K562 (cell line): ENCODE measurements at places on chromosomes 4 and X. TPM values are rescaled to one million over a fixed set of nuclear protein-coding genes. Genes with fewer than 3 reads are reported as not detected.
A peak's percentile ranks its signal among the peaks of the same experiment; 100 is the strongest.

GRCh38 chr4:8435656-8436121 is 4.8 kb downstream of the ACOX3 start:
- DNase-seq, result no peak

GRCh38 chrX:47143894-47144625 is 442 bp downstream of the NDUFB11 start:
- DNase-seq, result peak; percentile 56

- DNase-seq, result no peak
Observed at GRCh38 chrX:134761788-134762187, 103.5 kb upstream of the PLAC1 start.

GRCh38 chr4:187547316-187547715 is 448.3 kb upstream of the ZFP42 start:
- no peak for DNase-seq

- no peak for DNase-seq
Observed at GRCh38 chrX:56766554-56767347, 37.7 kb downstream of the NBDY start.

DNA sequence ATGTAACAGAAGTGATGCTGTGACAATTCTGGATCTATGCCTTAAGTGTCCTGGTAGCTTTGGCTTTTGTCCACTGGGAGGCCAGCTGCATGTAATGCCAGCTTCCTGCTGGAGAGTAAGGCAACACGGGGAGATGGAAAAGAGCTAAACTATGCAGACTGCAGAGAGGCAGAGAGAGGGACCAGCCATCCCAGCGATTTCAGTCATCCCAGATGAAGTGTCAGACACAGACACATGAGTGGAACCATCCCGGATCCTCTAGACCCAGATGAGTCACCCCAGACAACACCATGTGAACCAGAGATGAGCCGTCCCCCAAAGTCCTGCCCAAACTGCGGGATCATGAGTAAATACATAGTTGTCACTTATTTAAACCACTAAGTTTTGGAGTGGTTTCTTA is 14.6 kb downstream of the SRPX start:
- DNase-seq, result no peak

- DNase-seq, result no peak
Observed at GRCh38 chr4:38923746-38924145, 56.1 kb downstream of the FAM114A1 start.

GRCh38 chrX:50372966-50373365 is 97.7 kb downstream of the DGKK start:
- DNase-seq, result no peak

DNA sequence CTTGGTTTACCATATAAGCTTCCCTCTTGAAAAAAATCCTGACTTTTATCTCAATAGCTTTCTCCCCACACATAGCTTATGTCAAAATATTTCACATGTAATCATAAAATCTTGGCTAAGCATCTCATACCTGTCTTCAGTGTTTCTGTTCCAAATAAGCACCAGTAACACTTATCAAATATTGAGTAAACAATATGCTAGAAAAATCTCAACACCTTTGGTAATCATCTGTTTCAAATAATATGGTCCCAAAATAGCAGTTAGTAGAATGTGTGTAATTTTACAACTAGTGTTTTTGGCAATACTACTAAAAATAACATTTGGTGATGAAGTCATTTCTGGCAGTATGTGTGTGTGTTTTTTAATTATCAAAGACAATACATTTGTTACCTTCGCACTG is 2138.2 kb downstream of the PCDH7 start:
- DNase-seq, result no peak

DNA sequence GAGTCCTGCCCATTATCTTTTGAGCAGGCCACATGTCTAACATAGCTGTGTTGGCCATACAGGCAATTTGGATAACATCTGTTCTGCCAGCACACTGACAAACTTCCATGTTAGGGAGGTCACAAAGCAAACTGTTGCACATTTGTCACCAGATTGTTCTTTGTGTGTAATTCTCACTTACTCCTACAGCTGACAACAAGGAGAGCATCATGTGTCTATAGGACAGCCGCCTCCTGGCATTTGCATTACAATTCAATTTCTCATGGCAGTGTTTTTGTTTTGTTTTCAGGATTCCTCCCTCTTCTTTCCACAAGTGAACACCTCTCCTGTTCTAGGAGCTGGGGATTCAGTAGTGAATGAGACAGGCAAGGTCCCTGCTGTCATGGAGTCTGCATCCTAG is 94.3 kb upstream of the LEF1 start:
- no peak for DNase-seq

GRCh38 chr4:100466501-100466900 is 51.3 kb downstream of the EMCN start:
- DNase-seq, result no peak

DNA sequence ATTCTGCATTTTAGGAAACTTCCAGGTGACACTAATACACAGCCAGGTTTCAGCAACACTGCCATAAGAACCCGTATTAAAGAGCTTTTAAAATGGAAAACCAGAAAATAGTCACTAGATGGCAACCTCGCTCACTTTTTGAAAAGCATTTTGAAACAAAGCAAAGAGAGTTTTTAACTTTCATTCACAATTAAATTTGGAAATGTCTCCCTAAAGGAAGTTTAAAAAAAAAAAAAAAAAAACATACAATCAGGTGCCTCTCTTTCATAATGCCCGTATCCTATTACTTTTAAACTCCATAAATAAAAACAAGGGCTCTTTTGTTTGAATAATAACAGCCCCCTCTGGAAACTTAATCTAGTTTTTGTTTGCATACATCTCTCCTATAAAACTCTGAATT is 20.3 kb downstream of the MEPE start:
- DNase-seq, result peak; percentile 19

DNA sequence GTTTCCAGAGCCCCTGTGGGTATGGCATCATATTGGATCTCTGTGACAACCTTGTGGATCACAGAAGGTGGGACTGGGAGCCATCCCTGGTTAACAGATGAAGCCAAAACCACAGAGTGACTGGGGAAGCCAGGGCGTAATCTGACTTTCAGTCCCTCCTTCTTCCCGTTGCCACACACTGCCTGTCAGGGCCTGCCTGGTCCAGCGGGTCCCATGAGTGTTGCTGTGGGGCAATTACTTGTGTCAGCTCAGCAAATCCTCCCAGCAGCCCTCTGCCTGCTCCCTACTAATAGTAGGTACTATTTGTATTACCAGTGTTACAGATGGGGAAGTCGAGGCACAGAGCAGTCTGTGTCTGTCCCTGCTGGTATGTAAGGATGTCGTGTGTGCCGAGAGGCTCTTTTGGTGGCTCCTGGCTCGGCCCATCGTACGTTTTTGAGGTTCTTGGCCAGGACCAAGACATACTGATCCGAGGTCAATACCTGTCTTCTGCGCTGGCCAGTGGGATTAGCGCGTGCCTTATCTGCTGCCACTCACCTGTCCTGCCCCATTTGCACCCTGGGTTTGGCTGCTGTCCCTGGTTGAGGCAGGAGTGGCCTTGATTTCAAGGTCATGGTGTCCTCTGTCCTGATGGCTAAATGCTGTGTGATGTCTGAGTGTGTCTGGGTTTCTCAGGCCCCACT is 5.7 kb downstream of the NSG1 start:
- DNase-seq, result no peak

Gene NHSL2
- total RNA-seq, result 0.02 and 0.04 TPM in 2 replicates

Gene HOPX
- 0.24 and 0.27 TPM in 2 replicates for total RNA-seq

Gene RBMXL3
- total RNA-seq, result 0.29 and 0.31 TPM in 2 replicates

Gene GJB1
- 0.11 TPM in 1 of 2 replicates, not detected in the other for total RNA-seq
